ENCODE measurements at places on chromosomes 1 and 21. TPM values are rescaled to one million over a fixed set of nuclear protein-coding genes. Genes with fewer than 3 reads are reported as not detected.

Gene SCMH1
- total RNA-seq, result 27.6 TPM

Gene TMOD4
- 3.3 TPM for total RNA-seq

Gene CFAP141
- not detected for total RNA-seq

Gene RNF115
- 17.3 TPM for total RNA-seq

DNA sequence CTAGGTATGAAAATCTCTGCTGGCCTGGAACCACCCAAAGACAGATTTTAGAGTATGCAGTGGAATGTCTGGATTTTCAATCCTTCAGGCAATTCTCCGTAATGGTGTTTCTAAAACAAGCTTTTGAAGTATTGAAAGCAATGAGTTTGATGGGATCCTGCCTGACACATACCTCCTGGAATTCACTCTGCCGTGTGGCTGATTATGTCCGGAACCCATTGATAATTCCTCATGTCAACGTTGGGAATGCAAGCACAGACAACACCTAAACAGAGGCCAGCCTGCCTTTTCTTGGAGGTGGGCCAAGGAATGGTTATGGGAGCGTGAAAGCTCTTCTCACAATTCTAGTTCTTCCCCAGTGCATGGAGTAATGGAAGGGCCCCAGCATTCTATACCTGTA, 168.9 kb upstream of the HMCN1 start:
- peak overlapping the region; percentile 97 for H3K27ac ChIP-seq
- peak overlapping the region; percentile 15 for H3K4me3 ChIP-seq
- peaks cover 72% of the 10 kb centered on the region for H3K4me1 ChIP-seq
- no peaks in the 10 kb centered on the region for H3K36me3 ChIP-seq
- H3K27me3 ChIP-seq, result no peaks in the 10 kb centered on the region

- DNase-seq, result no peak
- peaks cover 2% of the 10 kb centered on the region for H3K27me3 ChIP-seq
- H3K27ac ChIP-seq, result no peak overlapping the region
- H3K4me1 ChIP-seq, result no peaks in the 10 kb centered on the region
- H3K36me3 ChIP-seq, result no peaks in the 10 kb centered on the region
Observed at GRCh38 chr1:84345220-84345619, 43.7 kb downstream of the SAMD13 start.

GRCh38 chr1:76426606-76427005, 352.1 kb downstream of the ST6GALNAC3 start:
- no peaks in the 10 kb centered on the region for H3K27me3 ChIP-seq
- H3K27ac ChIP-seq, result no peak overlapping the region
- no peak overlapping the region for H3K4me3 ChIP-seq

GRCh38 chr1:112522621-112523020, 13.9 kb downstream of the WNT2B start:
- H3K27ac ChIP-seq, result no peak overlapping the region
- no peak for DNase-seq
- no peaks in the 10 kb centered on the region for H3K4me1 ChIP-seq
- no peak overlapping the region for H3K4me3 ChIP-seq

DNA sequence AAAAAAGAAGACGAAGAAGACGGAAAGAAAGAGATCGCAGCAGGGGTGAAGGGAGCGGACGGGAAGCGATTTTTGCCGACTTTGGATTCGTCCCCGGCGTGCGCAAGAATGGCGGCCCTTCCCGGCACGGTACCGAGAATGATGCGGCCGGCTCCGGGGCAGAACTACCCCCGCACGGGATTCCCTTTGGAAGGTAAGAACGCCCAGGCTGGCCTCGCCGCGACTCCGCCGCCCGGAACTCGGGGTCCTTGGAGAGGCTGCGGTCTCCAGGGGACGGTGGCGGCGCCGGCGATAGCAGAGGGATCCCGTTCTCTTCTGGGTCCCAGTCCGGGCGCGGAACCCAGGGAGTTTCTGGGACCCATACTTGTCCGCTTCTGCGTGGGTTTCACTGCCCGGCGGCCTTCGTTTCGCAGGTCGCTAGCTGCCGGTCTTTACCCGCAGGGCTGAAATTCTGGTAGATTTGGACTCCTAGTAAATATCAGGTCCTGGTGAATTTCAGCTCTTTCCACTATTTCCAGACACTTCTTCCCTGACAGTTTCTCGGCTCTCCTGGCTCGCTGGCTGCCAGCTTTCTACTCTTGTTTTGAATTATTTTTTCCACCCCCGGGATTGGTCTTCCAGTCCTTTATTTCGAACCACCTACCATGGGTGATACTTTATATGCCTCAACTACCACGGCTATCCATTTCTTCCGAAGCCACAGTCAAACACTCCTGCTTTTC, 1.0 kb downstream of the PAX7 start:
- DNase-seq, result no peak
- H3K36me3 ChIP-seq, result no peaks in the 10 kb centered on the region
- H3K4me3 ChIP-seq, result no peak overlapping the region

DNA sequence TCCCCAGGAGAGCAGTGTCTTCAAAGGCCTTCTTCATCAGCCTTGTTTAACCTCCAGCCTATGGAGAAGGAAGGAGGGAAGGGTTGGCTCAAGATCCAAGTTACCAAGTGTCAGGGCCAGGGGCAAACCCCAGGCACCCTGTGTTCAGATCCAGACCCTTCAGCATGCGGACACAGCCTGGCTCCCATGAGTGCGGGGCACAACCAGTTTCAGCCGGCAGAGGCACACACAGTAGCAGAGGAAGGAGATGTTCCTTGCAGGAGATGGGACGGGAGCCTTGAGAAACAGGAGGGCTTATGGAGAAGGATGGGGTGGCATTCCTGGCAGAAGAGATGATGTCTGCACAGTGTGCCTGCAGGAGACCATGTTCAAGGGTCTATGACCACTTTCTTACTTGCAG, 161.7 kb upstream of the EDN2 start:
- H3K4me3 ChIP-seq, result no peak overlapping the region
- H3K36me3 ChIP-seq, result no peaks in the 10 kb centered on the region
- no peaks in the 10 kb centered on the region for H3K27me3 ChIP-seq
- H3K4me1 ChIP-seq, result peaks cover 12% of the 10 kb centered on the region
- no peak for DNase-seq

- no peak for DNase-seq
- H3K36me3 ChIP-seq, result no peaks in the 10 kb centered on the region
- H3K4me1 ChIP-seq, result no peaks in the 10 kb centered on the region
Observed at GRCh38 chr1:234710381-234710780, 100.4 kb upstream of the IRF2BP2 start.

DNA sequence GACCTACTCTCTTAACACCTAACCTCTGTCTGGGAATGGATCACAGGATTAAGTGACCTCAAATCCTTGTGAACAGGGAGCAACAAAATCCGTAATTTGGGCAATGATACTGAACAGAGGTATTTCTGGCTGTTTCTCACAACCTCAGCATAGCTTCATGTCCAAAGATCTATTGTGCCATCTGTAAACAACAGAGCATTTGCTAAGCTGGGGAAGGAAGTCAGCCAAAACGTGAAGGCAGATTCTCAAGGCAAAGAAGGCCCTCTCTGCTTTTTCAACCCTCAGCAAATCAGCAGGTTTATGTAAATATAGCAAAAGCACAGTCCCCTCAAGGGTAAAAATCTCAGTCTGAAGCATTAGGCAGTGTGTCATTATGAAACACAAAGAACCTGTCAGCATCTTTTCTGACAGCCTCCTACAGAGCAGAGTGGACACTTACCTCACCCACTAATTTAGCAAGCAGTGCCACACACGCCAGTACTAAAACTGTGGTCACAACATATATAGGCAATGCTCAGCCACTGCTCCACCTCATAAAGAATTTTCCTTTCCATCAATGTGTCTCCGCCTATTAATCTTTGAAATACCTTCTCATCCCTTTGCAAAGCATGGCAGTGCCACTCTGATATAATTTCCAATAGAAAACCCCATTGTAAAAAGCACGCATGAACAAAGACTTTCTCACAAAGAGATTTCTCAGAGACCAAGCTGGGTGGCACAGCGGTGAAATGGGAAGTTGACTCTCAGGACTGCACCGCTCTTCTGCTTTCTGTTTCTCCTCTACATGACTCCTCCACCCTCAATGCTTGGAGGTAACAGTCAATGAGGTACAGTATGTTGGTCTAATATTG, 188.0 kb downstream of the RERE start:
- H3K4me1 ChIP-seq, result no peaks in the 10 kb centered on the region
- peak overlapping the region; percentile 34 for H3K27ac ChIP-seq
- no peak for DNase-seq
- H3K27me3 ChIP-seq, result no peaks in the 10 kb centered on the region
- H3K4me3 ChIP-seq, result peak overlapping the region; percentile 27

DNA sequence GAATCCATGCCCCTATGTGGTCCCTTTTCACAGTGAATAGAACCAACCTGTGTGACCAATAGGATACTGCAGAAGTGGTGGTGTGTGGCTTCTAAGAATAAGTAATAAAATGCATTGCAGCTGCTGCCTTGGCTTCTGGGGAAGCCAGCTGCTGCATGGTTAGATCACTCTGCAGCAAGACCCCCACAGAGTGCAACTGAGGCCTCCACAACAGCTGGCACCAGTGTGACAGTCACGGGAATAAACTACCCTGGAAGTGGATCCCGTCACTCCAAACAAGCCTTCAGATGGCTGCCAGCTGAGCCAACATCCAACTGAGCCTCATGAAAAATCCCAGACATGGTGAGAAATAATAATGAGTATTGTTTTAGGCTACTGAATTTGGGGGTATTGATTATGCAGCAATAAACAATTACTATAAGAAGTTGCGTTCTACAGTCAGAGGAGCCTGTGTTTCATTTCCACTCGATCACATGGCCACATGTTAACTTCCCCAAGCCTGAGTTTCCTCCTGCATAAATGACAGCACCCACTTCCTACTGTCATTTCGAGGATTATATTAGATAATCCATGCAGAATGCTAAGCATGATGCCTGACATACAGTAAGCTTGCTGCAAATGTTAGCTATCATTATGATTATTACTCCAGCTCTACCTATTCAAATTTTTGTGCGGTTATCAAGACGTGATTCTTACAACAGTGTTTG, 20.8 kb upstream of the COG2 start:
- no peaks in the 10 kb centered on the region for H3K4me1 ChIP-seq
- no peaks in the 10 kb centered on the region for H3K36me3 ChIP-seq
- no peak overlapping the region for H3K4me3 ChIP-seq
- H3K27ac ChIP-seq, result no peak overlapping the region
- H3K27me3 ChIP-seq, result peaks cover 7% of the 10 kb centered on the region
- DNase-seq, result no peak

- H3K36me3 ChIP-seq, result no peaks in the 10 kb centered on the region
- DNase-seq, result no peak
- H3K27ac ChIP-seq, result no peak overlapping the region
- no peak overlapping the region for H3K4me3 ChIP-seq
Observed at GRCh38 chr1:14649976-14650375, 51.5 kb downstream of the KAZN start.

DNA sequence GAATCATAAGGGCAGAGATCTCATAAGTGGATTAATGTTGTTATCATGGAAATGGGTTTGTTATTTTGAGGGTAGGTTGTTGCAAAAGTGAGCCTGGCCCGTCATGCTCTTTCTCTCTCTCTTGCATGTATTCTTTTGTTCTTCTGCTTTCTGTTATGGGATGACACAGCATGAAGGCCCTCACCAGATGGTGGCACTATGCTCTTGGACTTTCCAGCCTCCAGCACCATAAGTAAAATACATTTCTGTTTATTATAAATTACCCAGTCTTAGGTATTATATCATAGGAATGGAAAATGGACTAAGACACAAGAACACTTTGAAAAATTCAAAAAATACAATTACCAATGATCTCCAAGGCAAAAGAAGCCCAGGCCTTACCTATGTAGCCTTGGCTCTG, 676.1 kb downstream of the PTPRU start:
- no peaks in the 10 kb centered on the region for H3K27me3 ChIP-seq
- H3K4me1 ChIP-seq, result no peaks in the 10 kb centered on the region
- H3K27ac ChIP-seq, result no peak overlapping the region
- H3K36me3 ChIP-seq, result no peaks in the 10 kb centered on the region
- no peak for DNase-seq
- H3K4me3 ChIP-seq, result no peak overlapping the region

DNA sequence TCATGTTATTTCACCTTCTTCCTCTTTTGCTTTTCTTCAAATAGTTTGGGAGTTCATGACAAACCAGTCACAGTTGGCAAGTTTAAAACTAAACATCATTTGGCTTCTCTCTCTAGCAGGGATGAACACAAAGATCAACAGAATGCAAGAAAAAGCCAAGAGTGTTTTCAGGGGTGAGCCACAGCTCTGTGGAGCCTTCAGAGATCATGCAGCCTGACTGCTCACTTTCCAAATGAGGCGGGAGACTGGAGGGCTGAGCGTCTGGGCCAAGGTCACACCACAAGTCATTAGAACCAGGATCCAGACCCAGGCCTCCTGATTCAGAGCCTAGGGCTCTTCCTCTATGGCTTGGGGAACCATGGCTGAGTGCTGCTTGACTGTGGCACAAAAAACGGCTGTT, 2.7 kb downstream of the DPT start:
- peaks cover 15% of the 10 kb centered on the region for H3K27me3 ChIP-seq
- H3K4me1 ChIP-seq, result no peaks in the 10 kb centered on the region
- H3K4me3 ChIP-seq, result no peak overlapping the region
- no peak overlapping the region for H3K27ac ChIP-seq

DNA sequence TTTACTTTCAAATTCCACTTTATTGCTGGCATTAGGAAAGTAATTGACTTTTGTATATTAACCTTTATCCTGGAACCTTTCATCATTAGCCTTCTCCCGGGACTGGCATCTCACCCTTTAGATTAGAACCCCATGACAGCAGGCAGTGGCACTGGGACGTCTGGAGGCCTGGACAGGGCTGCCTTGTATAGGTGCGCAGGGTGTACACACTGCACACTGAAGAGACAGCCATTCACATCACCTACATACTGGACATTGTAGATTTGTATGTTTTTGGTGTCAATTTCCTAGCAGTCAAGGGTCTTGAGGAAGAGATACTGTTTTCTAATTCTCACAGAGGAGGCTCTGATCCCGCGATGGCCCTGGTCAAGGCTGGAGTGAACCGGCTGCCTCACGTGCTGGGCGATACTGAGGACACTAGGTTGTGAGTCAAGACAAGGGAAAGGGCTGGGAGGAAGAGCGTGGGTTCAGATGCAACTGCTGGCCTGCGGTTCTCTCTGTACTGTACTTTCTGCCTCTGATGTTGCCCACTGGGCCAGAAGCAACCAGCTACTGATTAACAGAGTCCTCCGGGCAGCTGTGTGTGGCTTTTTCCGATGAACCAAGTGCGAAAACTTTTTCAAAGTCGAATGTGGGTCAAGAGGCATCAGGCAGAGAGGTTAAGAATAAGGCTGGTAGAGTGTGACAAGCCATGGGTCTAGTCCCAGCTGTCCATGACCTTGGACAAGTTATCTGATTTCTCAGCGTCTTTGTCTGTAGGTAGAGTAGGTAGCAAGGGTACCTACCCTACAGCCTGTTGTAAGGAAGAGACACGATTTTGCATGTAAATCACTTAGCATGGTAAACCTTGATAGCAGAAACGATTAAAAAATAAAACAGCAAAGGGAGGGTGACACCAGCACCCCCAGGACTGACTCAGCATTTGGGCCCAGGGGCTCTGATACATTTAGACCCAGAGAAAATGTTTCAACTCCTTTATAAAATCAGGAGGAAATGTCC, 38.2 kb upstream of the SLC25A33 start:
- DNase-seq, result no peak
- H3K27me3 ChIP-seq, result no peaks in the 10 kb centered on the region
- H3K27ac ChIP-seq, result no peak overlapping the region
- no peaks in the 10 kb centered on the region for H3K36me3 ChIP-seq
- no peaks in the 10 kb centered on the region for H3K4me1 ChIP-seq

GRCh38 chr1:234244482-234244881, 128.8 kb upstream of the COA6 start:
- no peaks in the 10 kb centered on the region for H3K27me3 ChIP-seq
- H3K4me1 ChIP-seq, result no peaks in the 10 kb centered on the region
- no peak for DNase-seq
- no peaks in the 10 kb centered on the region for H3K36me3 ChIP-seq

- H3K27ac ChIP-seq, result no peak overlapping the region
- no peak overlapping the region for H3K4me3 ChIP-seq
- DNase-seq, result no peak
- no peaks in the 10 kb centered on the region for H3K36me3 ChIP-seq
Observed at GRCh38 chr1:30460661-30461060, 262.7 kb downstream of the MATN1 start.

Data from CD4-positive, CD25-positive, alpha-beta regulatory T cell (primary cell).